ENCODE measurements at places on chromosomes 11 and 22.

DNA sequence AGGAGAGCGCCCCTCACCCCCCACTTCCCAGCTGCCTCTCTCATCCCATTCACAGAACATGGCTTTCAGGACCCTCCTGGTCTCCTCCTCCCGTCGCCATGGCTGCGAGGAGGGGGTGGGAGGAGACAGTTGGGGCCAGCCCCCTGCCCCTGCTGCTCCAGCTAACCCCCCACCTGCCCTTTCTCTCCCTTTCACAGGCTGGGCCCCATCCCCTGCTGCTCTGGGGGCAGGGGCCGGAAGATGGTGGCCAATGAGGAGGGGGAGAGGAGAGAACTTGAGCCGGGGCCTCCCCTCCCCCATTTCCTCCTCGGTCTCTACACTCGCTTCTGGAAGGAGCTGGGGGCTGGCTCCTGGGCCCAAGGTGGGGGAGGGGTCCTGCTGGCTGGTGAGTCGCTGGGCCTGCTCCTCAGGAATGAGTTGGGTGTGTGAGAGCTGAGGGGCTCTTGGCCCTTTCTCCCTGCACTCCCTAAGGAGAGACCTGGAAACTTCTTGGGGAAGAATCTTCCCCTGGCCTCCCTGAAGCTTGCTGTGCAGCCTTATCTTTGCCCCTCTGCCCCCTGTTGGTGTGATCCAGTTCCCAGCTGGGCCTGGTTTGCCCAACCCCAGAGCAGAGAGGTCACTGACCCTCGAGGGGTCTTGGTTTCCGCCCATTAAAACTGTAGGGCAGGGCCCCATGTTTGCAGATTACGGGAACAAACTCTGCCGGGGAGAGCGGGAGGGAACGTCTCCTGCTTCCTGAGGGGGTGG lies 10.2 kb downstream of the YPEL4 start:
- H3K4me3 ChIP-seq, result peak overlapping the region; percentile 82
- H3K27me3 ChIP-seq, result no peaks in the 10 kb centered on the region
- peaks cover 21% of the 10 kb centered on the region for H3K4me1 ChIP-seq
- DNase-seq, result peak; percentile 100

- no peak overlapping the region for H3K27ac ChIP-seq
- H3K36me3 ChIP-seq, result peaks cover 13% of the 10 kb centered on the region
- no peaks in the 10 kb centered on the region for H3K27me3 ChIP-seq
- no peak for DNase-seq
- H3K4me1 ChIP-seq, result no peaks in the 10 kb centered on the region
- no peak overlapping the region for H3K4me3 ChIP-seq
These were observed 4.3 kb upstream of the BUD13 start for GRCh38 chr11:116777056-116777455.

DNA sequence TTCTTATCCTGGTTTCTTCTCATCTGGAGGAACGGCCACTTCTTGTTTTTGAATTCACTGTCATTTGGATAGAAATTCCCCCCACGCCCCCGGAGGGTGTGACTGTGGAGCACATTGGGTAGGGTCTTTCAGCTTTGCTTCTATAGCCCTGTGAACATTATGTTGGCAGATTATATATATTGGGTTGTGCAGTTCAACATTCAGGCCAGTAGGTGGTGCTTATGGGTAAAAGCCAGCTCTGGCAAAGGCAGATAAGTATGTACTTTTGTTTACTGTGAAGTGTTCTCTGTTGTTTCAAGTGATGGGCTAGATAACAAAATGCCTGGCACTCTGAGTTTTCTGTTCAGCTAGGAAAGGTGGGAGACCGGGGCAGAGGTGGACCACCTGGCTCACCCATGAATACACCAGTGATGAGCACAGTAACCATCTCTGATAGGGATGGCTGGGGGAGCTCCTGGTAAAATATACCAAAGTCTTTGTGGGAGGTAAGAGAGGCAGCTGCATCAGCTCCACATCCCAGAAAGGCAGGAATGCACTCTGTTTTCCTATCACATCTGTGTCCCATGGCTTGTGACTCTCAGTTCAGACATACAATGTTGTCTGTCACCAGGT lies 1348.2 kb upstream of the RAG2 start:
- no peak overlapping the region for H3K4me3 ChIP-seq
- no peaks in the 10 kb centered on the region for H3K4me1 ChIP-seq

DNA sequence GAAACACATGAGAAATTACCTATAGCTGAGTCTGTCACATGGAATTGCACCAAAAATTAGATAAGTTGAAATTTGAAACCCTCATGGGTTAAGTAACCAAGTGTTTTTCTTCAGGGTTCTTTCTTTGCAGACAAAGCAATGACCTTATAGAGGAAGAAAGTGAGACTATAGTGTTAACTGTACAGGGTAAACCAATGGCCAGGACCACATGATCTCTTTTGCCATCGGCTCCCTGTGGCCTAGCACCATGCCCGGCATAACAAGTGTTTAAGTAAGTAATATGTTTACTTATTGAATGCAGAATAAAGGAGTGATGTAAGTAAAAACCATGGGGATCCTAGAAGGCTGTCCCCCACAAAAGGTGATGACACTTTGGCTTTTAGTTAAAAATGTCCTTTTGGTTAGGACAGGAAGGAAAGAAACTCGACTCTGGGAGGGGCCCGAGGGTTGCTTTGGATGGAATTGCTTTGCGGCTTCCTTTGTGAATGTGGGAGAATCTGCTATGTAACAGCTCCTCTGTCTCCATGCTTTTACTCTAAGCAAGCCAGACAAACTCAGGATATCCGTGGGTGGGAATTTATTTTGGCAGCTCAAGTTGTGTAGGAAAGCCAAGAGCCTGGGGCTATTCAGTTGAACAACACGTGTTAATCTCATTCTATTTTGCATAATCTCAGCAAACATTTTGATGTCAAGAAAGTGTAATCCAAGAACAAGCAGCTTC lies 454.7 kb downstream of the INSC start:
- no peaks in the 10 kb centered on the region for H3K36me3 ChIP-seq
- DNase-seq, result no peak
- no peaks in the 10 kb centered on the region for H3K27me3 ChIP-seq
- H3K4me3 ChIP-seq, result no peak overlapping the region
- H3K27ac ChIP-seq, result no peak overlapping the region

DNA sequence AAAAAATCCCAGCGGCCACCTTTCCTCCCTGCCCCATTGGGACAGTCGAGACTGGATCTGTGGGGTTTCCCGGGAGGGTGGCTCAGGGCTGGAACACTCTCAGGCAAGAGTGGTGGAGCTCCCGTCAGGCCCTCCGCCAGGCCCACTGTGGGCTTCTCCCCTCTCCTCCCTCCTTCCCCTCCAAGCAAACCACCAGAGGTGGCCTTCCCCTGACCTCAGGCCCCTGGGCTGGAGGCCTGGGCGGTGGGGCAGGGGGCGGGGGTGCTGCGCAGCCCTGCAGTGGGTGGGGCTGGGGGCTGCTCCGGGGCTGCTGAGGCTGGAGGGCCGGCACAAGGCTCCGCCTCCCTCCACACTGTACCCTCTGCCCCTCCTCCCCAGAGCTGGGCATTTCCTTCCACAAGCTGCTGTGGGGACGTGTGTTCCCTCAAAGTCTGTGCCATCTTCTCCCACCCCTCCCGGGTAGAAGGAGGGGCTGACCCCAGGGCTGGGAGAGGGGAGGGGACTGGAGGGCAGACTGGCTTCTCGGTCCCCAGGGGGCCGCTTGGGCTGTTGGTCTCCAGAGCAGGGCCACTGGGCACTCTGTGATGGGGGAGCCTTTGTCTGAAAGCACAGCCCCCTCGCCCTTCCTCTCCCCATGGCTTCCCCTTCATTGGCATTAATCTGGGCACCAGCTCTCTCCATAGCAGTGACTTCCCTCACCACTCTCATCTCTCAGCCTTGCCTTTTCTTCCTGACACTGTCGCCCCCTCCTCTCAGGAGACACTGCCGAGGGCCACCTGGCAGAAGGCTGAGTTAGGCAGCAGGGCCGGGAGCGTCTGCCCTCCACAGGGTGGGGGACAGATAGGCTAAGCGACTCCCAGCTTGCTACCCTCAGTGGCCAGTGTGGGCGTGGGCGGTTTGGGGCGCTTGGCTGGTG lies 7.1 kb downstream of the RCOR2 start:
- H3K4me1 ChIP-seq, result peaks cover 5% of the 10 kb centered on the region
- no peaks in the 10 kb centered on the region for H3K27me3 ChIP-seq
- H3K4me3 ChIP-seq, result no peak overlapping the region
- peak; percentile 74 for DNase-seq
- peaks cover 13% of the 10 kb centered on the region for H3K36me3 ChIP-seq
- H3K27ac ChIP-seq, result peak overlapping the region; percentile 8

GRCh38 chr11:34565417-34566207 lies 52.0 kb upstream of the ELF5 start:
- peak; percentile 62 for DNase-seq
- no peak overlapping the region for H3K4me3 ChIP-seq
- H3K27me3 ChIP-seq, result no peaks in the 10 kb centered on the region
- no peak overlapping the region for H3K27ac ChIP-seq

- no peak overlapping the region for H3K4me3 ChIP-seq
- no peaks in the 10 kb centered on the region for H3K4me1 ChIP-seq
- no peaks in the 10 kb centered on the region for H3K27me3 ChIP-seq
These were observed 91.3 kb downstream of the CEP164 start for GRCh38 chr11:117418737-117419481.

- H3K4me1 ChIP-seq, result peaks cover 15% of the 10 kb centered on the region
- no peaks in the 10 kb centered on the region for H3K36me3 ChIP-seq
- no peak overlapping the region for H3K4me3 ChIP-seq
- no peak overlapping the region for H3K27ac ChIP-seq
These were observed 7.3 kb downstream of the NEAT1 start for GRCh38 chr11:65429724-65430405.

DNA sequence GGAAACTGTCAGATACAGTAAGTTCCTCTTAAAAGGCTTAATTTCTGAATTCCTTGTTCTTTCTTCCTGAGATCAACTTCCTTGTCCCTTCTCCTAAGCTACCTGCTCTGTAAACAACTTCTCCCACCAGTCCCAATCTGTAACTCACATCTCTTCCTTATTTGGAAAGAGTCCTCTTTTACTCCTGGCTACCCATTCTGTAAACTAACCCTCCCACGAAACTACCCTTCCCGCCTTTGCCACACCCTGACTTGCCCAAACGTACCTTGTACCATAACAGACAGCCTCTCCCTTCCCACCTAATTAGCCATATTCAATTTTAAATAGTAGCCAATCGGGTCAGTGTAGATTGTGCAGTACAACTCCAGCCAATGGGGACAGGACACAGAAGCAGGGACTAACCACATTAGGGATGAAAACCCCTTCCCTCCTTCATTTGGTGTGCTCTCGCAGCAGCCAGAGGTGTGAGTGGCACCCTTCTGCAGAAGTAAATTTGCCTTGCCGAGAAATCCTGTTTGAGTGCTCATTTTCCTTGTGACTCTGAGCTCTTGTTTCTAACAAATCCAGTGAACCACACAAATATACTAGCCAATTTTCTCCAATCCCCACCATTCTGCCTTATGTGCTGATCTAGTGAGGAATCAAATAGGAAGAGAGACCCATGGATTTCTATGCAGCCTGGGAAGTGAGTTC lies 49.5 kb downstream of the ZNF280B start:
- no peaks in the 10 kb centered on the region for H3K27me3 ChIP-seq
- no peak overlapping the region for H3K27ac ChIP-seq
- no peak overlapping the region for H3K4me3 ChIP-seq
- no peaks in the 10 kb centered on the region for H3K36me3 ChIP-seq
- no peaks in the 10 kb centered on the region for H3K4me1 ChIP-seq

- H3K4me1 ChIP-seq, result no peaks in the 10 kb centered on the region
- H3K27ac ChIP-seq, result no peak overlapping the region
- no peak overlapping the region for H3K4me3 ChIP-seq
- H3K36me3 ChIP-seq, result no peaks in the 10 kb centered on the region
- H3K27me3 ChIP-seq, result no peaks in the 10 kb centered on the region
- DNase-seq, result no peak
These were observed 654 bp upstream of the SYT8 start for GRCh38 chr11:1834062-1834610.

DNA sequence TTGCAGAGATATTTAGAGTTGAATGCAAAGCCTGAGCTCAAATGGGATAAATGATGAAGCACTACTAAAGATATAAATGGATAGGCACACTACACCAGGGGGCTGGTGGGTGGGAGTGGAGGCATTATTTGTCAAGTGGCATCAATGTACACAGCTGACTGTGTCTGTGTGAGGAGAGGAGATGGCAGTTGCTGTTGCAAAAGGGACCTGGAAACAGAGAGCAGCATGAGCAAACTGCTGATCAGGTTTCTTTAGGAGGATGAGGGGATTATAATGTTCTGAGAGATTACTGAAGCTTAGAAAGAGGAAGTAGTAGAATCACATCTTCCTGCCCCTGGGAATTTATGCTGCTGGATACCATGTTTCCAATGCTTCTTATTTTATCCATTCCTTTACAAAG lies 39.4 kb upstream of the LIN7C start:
- no peak for DNase-seq
- H3K4me1 ChIP-seq, result no peaks in the 10 kb centered on the region
- H3K27ac ChIP-seq, result no peak overlapping the region
- H3K36me3 ChIP-seq, result no peaks in the 10 kb centered on the region

DNA sequence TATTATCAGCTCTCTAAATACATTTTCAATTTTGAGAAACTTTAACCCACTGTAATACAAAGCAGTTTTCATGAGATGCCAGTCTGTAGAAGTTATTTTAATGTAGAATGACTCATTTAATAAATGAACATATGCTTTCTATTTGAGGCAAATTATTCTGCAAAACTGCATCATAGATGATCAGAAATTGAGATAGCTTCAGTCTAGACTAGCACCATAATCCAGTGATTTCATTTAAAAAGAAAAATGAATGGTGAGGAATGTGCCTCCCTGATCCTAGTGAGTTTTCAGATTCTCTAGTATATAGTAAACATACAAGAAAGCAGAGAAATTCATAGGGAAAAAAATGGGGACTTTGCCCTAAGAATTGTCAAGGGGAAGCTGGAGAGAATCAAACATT lies 66.1 kb downstream of the OR5AK2 start:
- H3K36me3 ChIP-seq, result no peaks in the 10 kb centered on the region
- H3K27ac ChIP-seq, result no peak overlapping the region
- no peaks in the 10 kb centered on the region for H3K4me1 ChIP-seq
- DNase-seq, result no peak
- H3K27me3 ChIP-seq, result no peaks in the 10 kb centered on the region

DNA sequence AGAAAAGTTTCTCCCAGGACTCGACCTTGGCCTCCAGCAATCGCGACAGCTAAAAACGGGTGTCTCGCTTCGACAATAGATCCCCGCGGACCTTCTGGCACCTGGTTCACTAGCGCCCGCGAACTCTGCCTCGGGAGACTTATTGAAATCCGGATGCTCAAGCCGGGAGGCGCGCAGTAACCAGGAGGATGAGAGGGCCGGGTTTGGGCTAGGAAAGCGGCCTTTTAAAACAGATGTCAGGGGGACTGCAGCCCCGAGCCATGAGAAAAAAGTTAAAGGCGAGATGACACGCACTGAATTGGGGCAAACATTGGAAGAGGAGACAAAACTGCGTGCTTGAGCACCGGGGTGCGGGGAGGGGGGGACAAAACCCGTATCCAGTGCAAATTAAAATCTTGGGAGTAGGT lies 637 bp upstream of the ZBTB16 start:
- H3K36me3 ChIP-seq, result no peaks in the 10 kb centered on the region
- H3K4me1 ChIP-seq, result no peaks in the 10 kb centered on the region
- H3K27me3 ChIP-seq, result peaks cover 54% of the 10 kb centered on the region
- no peak overlapping the region for H3K27ac ChIP-seq
- no peak overlapping the region for H3K4me3 ChIP-seq

- no peaks in the 10 kb centered on the region for H3K36me3 ChIP-seq
- no peaks in the 10 kb centered on the region for H3K27me3 ChIP-seq
- no peak for DNase-seq
- no peaks in the 10 kb centered on the region for H3K4me1 ChIP-seq
These were observed 30.4 kb downstream of the FADD start for GRCh38 chr11:70233511-70233934.
